ENCODE measurements at places on chromosomes 6 and 20.

GRCh38 chr6:126807876-126808275 is 310.6 kb upstream of the RSPO3 start:
- no peak for DNase-seq

DNA sequence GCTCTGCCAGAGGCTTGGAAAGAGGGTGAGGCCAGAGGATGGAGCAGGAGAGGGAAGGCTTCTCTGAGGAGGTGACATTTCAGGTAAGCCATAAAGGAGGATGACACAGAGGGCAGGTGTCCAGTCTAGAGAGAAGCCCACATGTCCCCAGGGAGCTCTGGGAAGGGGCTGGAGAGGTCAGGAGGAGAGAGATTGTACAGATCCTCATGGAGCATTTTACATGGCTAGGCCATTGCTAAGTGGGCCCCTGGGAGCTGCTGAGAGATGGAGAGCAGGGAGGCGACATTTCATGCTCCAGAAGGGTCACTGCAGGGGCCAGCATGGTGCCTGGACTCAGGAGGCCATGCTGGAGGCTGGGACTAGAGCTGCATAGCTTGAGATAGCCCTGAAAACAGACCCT is 124.5 kb downstream of the TOX2 start:
- no peak for DNase-seq

- DNase-seq = no peak
These were observed 301.1 kb downstream of the EYA4 start for GRCh38 chr6:133542056-133542821.

DNA sequence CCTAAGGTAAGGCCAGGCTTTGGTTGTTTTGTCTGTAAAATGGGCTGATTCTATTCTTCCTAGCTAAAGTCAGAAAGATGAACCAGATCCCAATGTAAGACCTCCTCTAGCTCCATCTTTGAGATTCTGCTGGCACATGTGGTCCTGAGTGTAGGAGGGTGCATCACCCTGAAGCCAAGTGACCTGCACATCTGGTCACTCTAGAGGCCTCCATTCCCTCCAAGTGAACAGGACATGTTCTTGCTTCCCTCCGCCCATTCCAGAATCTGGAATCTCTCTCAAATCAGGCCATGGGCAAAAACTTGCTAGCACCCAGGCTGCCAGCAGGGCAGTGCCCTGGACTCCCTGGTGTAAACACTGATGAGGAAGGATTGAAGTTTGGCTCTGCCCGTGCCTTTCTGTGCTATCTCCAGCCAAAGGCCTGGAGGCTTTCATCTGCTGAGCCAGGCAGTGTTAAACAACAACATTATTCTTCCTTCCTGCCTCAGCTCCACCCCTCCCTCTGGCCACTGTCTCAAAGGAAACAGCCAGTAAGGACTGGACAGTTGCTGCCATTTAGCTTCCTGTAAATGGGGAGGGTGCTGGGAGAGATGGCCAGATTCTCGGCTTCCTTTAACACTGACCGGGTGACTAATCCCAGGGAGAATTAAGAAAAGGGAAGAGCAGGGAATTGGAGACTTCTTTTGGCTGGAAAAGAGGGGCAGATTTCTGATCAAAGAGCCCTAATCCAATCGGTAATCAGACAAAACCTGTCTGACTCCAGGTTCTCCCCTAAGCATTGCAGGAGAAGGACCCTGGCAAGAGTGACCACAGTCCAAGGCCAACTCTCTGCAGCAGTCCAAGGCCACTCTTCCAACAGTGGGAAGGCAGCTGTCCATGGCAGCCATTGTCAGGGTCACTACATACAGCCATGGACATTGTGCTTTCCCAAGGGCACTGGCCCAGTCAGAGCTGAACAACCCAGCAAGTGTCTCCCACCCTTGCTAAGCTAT is 19.5 kb upstream of the ADGRF1 start:
- no peak for DNase-seq

DNA sequence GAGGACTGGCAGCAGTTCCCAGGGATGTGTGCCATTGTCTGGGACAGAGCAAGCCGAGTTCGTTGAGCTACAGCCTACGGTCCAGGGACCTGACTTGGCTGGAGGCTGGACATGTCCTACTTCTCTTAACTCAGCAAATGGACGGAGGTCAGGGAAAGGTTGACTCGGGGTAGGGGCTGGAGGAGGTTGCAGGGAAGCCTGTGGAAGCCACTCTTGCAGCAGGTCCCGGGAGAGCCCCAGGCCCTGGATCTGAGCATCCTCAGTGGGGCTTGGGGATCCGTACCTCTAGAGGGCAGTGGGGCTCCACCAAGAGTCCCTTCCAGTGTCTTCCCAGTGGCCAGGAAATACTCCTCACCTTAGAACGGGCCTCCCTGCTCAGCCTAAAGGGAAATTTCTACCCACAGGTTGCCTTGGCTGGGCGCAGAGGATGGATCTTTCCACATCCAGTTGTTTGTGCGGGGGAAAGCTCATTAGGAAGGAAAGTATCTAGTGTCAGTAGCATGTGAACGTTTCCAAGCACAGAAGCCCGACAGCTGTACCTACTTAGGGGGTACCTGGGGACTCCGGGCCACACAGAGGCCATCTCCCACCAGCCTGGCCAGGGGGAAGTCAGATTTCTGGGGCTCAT is 170.2 kb downstream of the NFATC2 start:
- DNase-seq = peak; percentile 98

GRCh38 chr6:69138148-69138547 is 503.1 kb downstream of the ADGRB3 start:
- DNase-seq = no peak

GRCh38 chr6:71079677-71080076 is 122.8 kb upstream of the B3GAT2 start:
- DNase-seq = no peak

DNA sequence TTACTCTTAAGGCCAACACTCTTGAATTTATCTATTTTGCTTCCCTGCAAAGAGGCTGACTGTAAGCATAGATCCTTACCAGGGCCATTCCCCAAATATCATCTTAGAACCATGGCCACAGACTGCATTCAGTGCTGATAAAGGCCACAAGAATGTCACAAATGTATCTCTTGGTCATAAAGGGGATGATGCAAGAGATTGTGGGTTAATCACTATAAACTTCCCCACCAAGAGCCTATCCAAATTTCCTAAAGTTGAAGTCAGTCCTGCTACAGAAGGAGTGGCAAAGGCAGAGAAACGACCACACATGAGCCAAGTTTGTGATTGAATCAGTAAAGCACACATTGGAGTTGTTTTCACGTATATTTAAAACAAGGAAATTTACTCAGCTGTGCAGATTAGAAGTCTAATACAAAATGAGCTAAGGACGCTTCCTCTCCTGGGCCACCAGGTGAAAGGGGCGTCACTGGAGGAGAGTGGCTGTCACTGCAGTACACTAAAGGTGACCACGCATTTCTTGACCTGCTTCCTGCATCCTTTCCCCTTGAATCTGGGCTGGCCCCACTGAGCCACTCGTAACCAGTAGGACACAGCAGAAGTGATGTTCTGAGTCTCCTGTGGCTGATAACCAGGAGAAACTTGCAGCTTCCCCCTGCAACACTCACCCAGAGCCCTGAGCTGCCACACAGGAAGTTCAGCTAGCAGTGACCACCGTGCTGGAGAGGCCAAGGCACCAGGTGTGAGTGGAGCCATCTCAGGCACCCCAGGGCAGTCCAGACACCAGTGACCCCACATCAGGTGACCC is 181.9 kb downstream of the SYNDIG1 start:
- peak; percentile 44 for DNase-seq

Measured in HTR-8/SVneo (cell line).